ENCODE measurements at places on chromosomes 12 and 14.

- no peak for DNase-seq
Observed at GRCh38 chr12:94126067-94126466, 22.3 kb upstream of the PLXNC1 start.

- no peak for DNase-seq
Observed at GRCh38 chr12:19542606-19543005, 103.3 kb downstream of the AEBP2 start.

GRCh38 chr14:79515158-79515557 lies 696.1 kb downstream of the DIO2 start:
- DNase-seq: no peak

GRCh38 chr12:116880817-116881324 lies 370 bp downstream of the HRK start:
- no peak for DNase-seq

- DNase-seq: no peak
Observed at GRCh38 chr14:61438497-61438859, 117.1 kb downstream of the PRKCH start.

- DNase-seq: no peak
Observed at GRCh38 chr14:35689000-35689460, 120.1 kb downstream of the RALGAPA1 start.

DNA sequence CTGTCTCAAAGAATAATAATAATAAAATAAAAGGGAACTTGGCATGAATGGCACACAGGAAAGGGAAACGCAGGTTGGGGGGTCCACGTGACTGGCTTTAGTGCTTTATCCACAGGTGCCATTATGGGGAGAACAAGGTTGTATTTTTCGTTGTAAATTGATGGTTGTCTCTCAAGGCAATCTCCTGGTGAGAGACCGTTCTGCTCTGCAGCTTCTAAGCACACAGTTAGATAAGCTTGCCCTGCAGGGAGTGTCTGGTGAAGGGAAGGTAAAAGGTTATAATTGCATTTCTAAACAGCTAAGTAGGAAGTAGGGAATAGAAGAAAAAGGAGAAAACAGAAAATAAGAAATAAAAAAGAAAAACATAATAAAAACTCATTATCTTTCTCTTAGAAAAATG lies 69.1 kb upstream of the CPSF6 start:
- DNase-seq: no peak

GRCh38 chr14:91927800-91928199 lies 19.7 kb downstream of the FBLN5 start:
- no peak for DNase-seq

DNA sequence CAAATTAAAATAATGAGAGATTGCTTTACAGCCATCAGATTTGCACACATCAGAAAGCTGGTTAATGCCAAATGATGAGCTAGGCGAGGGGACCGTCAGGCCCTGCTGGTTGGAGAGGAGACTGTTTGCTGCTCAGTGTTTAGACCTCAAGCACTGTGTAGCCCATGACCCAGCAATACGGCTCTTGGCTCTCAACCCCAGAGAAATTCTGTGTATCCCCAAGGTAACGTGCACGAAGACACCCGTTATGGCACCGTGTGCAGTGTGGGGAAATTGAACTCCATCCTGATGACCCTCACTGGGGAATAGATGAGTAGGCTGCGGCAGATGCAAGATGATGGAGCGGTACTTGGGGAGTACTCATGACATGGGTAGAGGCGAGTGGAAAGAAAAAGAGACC lies 55.7 kb downstream of the EID3 start:
- no peak for DNase-seq

DNA sequence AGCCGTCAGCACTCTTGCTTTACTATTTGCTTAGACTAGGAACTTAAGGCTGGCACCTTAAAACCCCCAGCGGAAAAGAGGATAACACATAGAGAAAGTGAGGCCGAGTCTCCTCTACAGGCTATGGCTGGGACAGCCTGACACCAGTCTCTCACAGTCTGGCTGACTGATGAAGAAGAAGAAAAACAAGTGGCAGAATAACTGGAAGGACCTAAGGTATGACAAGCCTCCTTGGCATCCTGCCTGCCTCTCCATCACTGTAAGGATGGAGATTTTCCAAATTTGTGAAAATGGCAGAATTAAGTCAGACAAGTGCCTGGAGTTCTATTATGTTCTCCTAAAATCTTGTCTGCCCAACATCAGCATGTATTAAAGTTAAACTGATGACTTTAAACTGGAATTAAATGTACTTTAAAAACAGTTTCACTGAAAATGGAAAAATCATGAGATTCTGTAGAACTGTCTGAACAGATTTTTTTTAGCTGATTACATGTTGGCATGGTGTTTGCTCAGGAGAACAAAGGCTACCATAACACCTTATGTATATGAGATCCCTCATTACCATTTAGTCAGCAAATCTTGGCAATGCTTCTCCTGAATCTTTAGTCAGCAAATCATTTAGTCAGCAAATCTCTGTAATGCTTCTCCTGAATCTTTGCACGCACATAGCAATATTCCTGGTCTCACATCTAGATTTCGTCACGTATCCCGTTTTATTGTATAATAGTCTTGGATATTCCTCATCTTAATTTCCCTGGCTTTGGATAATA lies 140.3 kb upstream of the AEBP2 start:
- no peak for DNase-seq

- no peak for DNase-seq
Observed at GRCh38 chr12:127485528-127485927, 781.4 kb upstream of the TMEM132C start.

DNA sequence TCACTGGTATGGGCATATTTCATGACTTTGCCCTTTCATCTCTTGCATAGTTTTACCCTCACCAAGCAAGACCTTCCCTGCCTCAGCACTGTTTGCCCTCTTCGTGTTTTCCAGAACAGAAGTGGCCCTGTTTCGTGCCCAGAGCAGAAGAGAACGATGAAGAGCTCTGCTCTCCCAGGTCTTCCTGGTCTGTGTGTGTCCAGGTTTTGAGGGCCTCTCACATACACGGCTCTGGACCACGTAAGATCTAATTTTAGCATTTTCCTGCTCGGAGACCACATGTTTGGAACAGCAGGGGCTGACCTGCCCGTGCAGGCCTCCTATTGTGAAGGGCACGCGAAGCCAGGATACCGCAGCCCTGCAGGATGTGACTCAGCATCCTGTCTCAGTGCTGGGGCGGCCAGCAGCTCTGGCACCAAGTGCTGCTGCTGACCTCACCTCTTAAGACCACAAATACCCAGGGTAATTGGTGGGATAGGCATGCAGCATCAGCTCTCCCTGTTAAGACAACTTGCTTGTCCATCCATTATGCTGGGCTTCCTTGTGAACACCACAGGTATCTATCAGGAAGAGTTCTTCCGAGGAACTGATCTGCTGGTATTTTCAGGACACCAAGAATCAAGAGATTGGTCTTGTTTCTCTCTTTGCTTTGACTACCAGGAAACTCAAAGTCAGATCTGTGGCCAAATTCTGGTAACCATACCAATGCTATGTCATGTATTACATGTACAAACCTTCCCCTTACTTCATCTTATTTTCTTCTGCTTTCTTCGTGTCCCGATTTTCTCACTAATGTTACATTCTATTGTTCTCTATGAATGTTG lies 19.0 kb downstream of the SSH1 start:
- no peak for DNase-seq

- DNase-seq: no peak
Observed at GRCh38 chr14:24399447-24399822, 632 bp downstream of the NYNRIN start.

- DNase-seq: no peak
Observed at GRCh38 chr12:42076976-42077375, 67.7 kb downstream of the GXYLT1 start.

- DNase-seq: no peak
Observed at GRCh38 chr12:52949413-52950331, 754 bp downstream of the KRT18 start.

- no peak for DNase-seq
Observed at GRCh38 chr14:105204931-105205672, 24.0 kb upstream of the NUDT14 start.

- no peak for DNase-seq
Observed at GRCh38 chr12:117718141-117718540, 250.6 kb downstream of the KSR2 start.

Measured in putamen (tissue), 1 donor.